ENCODE measurements at places on chromosomes 7 and 10.

DNA sequence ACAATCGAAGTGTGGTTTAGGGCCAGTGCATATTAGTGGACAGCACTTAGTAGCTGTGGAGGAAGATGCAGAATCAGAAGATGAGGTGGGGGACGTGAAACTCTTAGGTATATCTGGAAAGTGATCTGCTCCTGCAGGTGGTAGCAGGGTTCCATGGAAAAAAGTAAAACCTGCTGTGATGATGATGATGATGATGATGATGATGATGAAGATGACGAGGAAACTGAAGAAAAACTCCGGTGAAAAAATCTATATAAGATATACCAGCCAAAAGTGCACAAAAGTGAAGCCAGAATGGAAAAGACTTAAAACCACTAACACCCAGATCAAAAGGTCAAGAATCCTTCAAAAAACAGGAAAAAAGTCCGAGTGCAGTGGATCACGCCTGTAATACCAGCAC, 40.0 kb downstream of the LSMEM1 start:
- DNase-seq, result no peak

DNA sequence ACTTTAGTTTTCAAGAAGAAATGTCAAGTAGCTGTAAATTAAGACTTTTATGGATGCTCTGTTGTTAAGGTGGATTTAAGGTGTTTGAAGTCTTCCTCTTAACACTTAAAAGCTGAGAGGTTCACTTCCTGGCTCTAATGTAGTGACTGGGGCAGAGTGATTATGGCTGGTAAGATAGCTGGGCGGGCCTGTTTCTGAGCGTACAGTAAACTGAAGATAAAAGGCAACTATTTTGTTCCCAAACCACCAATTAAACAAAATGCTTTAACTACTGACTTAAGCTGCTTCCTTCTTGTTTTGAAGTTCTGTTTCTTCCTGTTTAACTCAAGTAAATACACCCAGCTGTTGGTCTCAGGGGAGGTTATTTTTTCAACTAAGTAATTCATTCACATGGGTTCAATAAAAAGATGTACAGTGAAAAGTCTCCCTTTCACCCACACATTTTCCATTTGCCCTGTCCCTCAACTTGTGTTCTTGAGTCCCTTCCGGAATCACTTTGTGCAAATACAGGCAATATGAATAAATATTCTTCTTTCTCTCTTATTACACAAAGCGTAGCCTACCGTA, 19.3 kb downstream of the VWA2 start:
- DNase-seq, result no peak

DNA sequence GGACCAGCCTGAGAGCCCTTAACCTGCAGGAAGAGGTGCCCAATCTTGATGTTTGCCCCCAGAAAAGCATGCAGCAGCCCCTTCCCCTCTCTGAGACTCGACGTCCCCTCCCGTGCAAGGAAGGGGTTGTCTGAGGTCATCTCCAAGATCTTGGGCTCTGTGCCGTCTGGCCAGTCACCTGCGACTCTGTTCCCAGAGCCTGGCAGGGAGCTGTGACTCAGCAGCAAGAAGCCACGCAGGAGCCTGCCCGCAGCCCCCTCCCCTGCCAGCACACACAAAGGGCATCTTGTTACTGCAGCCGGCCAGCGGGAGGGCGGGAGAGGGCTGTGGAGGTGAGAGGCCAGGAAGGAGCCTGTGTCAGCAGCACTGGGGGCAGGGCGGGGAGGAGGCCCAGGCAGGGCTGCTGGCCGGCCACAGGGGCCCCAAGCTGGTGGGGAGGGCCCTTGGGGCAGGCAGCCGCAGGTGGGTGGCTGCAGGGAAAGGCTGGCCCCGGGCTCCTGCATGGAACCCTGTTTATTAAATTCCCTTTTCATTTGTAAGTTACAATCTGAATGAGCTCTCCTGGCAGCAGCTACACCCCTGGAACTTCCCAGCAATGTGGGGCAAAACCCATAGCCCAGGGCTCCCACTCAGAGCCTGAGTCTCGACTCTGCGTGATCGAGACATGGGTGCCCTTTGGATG, 103.7 kb upstream of the ZMIZ1 start:
- DNase-seq, result no peak

- DNase-seq, result no peak
These were observed 288.9 kb downstream of the BBS9 start for GRCh38 chr7:33418251-33418701.

- DNase-seq, result no peak
These were observed 143.8 kb downstream of the ARHGAP21 start for GRCh38 chr10:24579906-24580305.

- peak; percentile 29 for DNase-seq
These were observed 580 bp downstream of the EEPD1 start for GRCh38 chr7:36153571-36154097.
